ENCODE measurements at places on chromosomes 2 and 18. TPM values are rescaled to one million over a fixed set of nuclear protein-coding genes. Genes with fewer than 3 reads are reported as not detected.

The KLHL30 gene
- polyA plus RNA-seq = 13.8 TPM

The FHOD3 gene
- polyA plus RNA-seq = 44.0 TPM

The STON1 gene
- 11.1 TPM for polyA plus RNA-seq

The NCOA1 gene
- polyA plus RNA-seq = 166 TPM

- DNase-seq = no peak
Measured at GRCh38 chr18:1805521-1805920, 765.8 kb downstream of the METTL4 start.

- no peak for DNase-seq
Measured at GRCh38 chr2:152466041-152466440, 131.1 kb downstream of the FMNL2 start.

DNA sequence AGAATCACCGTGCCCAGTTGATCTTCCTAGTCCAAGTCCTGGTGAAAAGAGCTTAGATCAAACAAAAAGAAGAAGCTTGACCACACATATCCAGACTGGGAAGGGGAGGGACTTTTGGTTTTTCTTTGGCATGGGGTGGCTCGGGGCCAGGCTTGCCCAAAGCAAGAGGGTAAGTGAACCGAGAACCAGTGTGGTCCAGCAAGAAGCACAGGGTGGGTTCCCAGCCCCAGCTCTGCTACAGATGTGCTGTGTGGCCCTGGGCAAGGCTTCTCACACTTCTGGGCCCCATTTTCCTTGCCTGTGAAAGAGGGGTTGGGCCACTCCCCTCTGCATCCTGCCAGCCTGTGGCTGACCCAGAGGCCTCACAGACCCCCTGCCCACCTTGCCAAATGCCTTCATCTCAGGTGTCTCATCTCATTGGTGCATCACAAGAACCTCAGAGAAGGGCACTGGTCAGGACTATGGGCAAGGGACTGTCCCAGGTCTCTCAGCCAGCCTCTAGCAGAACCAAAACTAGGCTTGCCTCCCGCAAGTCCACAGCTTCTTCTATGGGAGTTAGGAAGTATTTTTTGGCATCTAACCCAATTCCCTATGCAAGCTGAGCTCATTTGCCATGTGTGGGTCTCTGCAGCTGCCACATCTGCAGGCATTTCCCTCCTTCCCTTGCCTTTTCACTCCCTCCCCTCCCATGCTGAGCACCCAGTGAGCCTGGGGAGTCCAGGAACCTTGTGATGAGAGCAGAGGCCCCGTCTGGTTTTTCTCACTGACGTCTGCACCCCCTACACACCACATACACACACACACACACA, 6.9 kb downstream of the ATP6V1B1 start:
- DNase-seq = no peak

- no peak for DNase-seq
Measured at GRCh38 chr2:190099890-190100697, 37.6 kb upstream of the MSTN start.

- no peak for DNase-seq
Measured at GRCh38 chr2:29573147-29573546, 348.2 kb downstream of the ALK start.

DNA sequence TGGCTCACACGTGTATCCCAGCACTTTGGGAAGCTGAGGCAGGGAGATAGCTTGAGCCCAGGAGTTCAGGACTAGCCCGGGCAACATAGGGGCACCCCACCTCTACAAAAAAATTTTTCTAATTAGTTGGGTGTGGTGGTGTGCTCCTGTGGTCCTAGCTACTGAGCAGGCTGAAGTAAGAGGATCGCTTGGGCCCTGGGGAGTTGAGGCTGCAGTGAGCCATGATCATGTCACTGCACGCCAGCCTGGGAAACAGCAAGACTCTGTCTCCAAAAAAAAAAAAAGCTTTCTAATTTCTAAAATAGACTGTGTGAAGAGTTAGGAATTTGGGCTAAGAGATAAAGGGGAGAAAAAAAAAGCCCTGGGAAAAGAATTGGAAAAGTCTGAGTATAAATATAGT, 51.9 kb upstream of the NAB1 start:
- DNase-seq = no peak

DNA sequence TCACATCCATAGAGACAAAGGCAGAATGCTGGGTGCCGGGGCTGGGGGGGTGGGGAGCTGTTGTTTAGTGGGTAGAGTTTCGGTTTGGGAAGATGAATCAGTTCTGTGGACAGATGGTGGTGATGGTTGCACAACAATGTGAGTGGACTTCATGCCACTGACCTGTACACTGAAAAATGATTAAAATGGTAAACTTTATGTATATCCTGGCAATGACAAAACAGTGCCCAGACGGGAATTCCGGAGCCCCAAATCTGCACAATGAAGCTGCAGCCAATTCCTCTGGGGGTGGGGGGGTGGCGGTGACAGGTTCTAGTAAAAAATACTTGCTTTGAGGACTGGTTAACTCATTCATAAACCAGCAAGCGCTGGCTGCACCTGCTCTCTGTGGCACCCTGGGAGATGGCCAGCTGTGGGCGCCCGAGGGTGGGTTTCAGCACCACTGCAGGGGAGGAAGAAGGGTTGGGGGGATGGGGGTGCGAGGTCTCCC, 81.8 kb upstream of the HPCAL1 start:
- no peak for DNase-seq

GRCh38 chr2:216741223-216741593, 45.9 kb upstream of the IGFBP5 start:
- DNase-seq = no peak

DNA sequence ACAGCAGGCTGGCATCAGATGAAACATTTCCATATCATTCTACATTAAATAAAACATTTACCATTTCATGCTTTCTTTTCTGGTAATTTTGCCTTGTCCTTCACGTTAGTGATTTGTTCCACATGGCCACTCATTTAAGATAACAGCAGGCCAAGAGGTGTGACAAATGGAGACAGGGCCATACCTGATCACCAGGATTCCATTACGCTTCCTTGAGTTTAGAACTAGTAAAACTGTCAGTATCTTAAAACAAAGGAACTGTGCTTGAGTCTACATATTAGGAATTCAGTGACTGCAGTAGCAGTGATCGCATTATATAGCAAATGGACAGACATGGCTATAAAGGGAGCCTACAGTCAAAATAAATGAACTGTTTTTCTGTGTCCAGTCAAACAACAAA, 155.1 kb upstream of the FSHR start:
- no peak for DNase-seq

All from muscle of arm (tissue), 14 donors.